ENCODE measurements at places on chromosomes 5 and 9.

GRCh38 chr5:79562351-79563246, 48.7 kb upstream of the HOMER1 start:
- no peak for DNase-seq

- DNase-seq: no peak
Observed at GRCh38 chr5:162323466-162323865, 255.9 kb downstream of the GABRG2 start.

DNA sequence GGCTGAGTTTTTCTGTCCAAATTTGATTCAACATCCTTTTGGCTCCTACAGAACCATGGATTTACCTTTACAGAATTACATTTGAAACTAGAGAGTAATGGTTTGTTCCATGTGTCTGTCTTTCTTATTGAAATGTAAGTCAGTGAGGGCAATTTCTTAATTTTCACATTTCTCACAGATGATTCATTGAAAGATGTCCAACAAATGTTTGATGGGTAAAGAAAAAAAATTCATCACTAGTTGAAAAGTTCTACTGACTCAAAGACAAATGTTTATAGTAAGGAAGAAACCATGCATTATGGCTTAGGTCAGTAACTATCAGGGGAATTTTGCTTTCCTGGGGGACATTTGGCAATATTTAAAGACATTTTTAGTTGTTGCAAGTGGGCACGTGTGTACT, 131.6 kb upstream of the TRPM3 start:
- DNase-seq: no peak

DNA sequence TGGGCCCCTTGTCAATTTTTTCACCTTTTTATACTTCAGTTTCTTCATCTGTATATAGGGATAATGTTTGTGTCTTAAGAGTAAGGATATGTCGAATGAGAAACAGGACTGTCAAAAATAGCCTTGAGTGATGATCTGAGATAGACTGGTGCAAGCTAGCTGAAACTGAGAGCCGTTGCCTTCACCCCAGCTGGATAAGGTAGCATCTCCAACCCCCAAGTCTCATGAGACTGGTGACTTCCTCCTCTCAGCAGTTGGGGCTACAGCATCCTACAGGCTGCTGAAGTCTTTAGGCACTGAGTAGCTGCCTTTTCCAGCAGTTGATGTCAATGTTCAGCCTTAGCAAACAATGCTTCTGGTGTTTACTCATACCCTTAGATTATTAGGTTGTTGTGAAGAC, 330.2 kb downstream of the OSTF1 start:
- DNase-seq: no peak

DNA sequence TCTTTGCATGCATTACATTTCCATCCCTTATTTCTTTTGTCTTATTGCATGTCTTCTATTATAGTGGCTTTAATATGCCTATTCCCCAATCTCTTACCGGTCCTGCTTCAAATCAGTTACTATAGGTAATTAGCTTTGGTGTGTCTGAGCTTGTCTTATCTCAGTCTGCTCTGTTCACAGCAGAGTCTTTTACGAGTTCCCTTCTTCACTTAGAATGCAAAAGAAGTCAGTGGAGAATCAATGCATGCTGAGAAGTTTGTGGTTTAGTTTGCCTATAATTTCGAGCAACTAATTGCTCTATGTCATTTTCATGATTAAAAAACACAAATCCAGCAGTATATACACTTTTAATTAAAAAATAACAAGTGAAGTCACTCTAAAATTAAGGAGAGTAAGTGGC, 545.0 kb downstream of the SLCO4C1 start:
- DNase-seq: no peak

GRCh38 chr9:93115486-93116071, 18.5 kb downstream of the NINJ1 start:
- peak; percentile 66 for DNase-seq

DNA sequence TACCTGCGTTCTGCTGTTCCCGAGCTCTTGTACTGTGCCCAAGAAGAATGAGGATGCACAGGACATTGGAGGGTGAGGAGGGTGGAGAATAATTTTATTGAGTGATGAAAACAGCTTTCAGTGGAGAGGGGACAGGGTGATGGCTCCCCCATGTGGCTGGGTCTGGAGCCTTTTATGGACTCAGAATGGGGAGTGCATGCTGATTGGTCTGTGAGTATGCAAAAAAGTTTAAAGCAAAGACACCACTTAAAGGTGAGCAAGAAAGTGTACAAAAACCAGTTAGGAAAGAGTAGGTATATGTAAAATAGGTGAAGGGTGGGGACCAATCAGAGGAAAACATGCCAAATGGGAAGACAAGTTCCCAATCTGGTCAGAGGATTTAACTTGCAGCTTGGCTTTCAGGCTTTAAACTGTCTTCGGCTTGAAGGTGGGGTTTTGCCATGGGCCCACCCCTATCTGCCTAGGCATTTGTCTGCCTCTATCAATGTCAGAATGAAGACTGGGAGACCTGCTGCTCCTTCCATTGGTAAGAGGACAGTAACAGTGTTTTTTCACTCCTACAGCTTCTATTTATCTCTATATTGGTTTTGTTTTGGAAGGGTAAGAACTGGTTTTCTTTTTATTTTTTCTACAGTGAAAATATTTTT, 118.0 kb upstream of the RAI14 start:
- DNase-seq: peak; percentile 33

DNA sequence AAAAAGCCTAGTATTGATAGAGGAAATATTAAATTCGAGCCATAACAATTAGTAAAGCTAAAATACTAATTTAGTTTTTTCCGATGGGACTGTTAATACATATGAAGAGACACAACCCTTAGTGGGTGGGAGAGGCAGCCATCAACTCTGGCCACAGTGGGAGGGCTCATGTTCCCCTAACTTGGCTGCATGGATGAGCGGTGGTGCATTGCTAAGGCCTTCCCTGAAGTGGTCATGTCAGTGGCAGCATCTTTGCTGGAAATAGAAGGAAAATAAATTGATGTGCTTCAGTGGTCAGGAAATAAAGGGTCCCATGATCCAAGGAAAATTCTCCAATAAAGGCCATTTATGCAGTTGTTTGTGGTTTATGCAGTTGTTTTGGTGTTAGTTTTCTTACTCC, 33.9 kb upstream of the F2RL2 start:
- no peak for DNase-seq

GRCh38 chr5:170985486-170985885, 123.7 kb downstream of the RANBP17 start:
- DNase-seq: no peak

DNA sequence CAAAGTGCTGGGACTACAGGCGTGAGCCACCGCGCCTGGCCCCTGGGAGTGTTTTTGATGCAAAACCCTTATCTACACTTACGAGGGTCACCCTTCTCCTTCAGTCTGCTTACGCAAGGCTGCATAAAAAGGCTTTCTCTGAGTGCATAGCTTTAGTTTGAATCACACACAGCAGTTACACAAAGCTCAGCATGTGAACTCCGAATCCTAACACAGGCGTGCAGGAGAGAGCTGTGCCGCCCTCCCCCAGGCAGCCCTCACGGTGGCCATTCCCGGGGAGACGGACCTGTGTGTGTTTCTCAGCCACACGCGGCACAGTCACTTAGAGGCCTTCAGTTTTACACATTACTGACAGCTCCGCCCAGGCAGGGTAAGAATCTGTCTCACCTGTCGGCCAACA, 26.7 kb downstream of the EXD3 start:
- DNase-seq: no peak

DNA sequence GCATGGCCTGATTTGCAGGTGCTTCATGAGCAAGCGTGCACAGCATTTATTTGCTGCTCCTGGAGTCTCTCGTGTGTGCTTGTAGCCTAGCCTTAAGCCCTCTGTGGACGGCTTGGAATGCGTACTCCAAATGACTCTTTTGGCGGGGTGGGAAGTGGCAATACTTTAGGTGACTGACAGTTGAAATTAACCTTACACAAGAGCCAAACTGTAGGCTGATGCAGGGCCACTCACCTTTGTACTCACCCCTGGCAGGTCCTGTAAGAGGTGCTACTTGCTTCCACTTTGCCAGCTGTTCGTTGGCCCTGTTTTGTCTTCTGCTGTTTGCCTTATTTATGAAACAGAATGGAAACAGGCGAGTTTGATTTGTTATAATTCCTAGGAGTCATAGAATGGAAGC, 22.9 kb downstream of the TENT4A start:
- no peak for DNase-seq

GRCh38 chr5:81134066-81134465, 99.1 kb upstream of the CKMT2 start:
- DNase-seq: no peak

DNA sequence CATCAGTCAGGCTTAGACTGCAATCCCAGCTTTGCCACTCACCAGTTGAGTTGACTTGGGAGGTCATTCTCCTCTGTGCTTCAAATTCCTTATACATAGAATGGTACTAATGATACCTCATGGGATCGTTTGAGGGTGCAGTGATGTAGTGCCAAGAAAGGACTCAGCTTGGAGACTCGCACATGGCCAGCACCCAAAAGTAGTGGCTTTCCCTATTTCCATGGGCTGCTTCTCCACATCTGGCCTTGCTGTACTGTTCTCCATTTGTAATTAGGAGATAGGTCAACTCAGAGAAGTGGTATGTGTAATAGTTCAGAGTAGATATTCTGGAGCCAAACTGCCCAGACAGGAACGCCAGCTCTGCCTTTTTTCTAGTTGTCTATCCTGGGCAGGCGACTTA, 5.5 kb downstream of the CCL19 start:
- no peak for DNase-seq

DNA sequence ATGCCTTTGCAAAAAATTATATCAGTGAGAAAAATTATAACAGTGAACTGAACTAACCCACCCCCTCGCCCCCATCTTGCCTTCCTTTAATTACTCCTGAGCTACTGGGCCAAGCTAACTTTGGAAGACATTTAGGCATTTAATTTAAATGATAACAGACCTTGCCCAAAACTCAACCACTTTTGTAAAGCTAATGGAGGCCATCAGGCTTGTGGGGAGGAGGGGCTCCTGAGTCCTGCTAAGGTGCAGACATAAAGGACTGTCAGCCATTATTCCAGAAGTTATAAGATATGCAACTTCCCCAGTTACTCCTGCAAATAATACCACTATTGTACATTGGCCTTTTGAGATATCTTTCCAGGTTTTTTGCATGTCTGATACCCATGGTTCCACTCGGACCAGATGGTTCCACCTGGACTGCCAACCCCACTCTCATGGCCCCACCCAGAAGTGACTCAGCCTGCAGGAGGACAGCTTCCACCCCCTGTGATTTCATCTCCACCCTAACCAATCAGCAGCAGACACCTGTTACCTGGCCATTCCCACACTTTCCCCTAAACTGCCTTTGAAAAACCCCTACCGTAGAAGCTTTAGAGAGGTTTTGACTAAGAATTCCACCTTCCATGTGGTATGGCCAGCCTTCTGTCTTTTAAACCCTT, 805.4 kb upstream of the CDH6 start:
- no peak for DNase-seq

- DNase-seq: peak; percentile 53
Observed at GRCh38 chr5:5409151-5409810, 13.2 kb upstream of the ICE1 start.

DNA sequence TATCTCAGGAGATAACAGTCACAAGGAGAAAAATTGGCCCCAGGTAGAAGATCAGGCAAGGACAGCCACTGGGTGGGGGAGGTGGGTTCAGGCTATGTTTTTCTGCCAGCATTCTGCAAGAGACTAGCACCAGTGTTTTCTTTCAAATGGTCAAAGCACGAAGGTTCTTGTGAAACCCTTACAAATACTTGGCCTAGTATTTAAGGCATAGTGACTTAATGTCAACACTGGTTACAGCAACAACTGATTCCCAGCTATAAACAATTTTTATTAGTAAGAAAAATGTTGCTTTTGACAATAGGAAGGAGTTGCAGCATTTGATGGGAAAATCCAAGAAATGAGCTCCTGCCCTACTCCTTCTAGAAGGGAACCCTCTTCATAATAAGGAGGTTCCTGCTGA, 349.6 kb downstream of the SLIT3 start:
- DNase-seq: no peak

GRCh38 chr5:55407059-55407684, 99.4 kb downstream of the MTREX start:
- peak; percentile 53 for DNase-seq

- DNase-seq: peak; percentile 63
Observed at GRCh38 chr9:68996462-68996861, 17.5 kb downstream of the PRKACG start.

GRCh38 chr9:84969084-84969483, 299.6 kb downstream of the NTRK2 start:
- DNase-seq: no peak

GRCh38 chr9:37146410-37146809, 26.0 kb downstream of the ZCCHC7 start:
- DNase-seq: peak; percentile 50

GRCh38 chr9:78857373-78858225, 560.7 kb downstream of the PSAT1 start:
- DNase-seq: no peak

GRCh38 chr9:96626912-96627311, 7.3 kb upstream of the CDC14B start:
- no peak for DNase-seq

- peak; percentile 1 for DNase-seq
Observed at GRCh38 chr9:90515510-90515909, 127.1 kb downstream of the DIRAS2 start.

DNA sequence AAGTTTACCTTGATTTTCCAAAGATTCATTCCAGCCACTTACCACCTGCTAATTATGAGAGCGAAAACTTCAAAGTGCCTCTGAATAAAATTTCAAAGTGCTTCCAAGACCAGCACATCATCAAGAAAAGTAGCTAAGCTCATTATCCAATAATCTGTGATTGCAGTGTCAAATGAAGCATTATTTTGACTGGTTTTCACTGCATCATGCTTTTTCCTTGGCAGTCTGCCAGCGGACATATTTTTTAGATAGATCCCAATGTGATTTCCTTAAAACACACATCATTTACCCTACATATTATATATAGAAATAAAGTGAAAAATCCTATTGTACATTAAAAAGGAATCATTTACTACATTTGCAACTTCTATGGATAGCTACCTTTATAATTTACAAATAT, 508.6 kb upstream of the FAM174A start:
- no peak for DNase-seq

- peak; percentile 30 for DNase-seq
Observed at GRCh38 chr5:112525217-112525616, 106.1 kb upstream of the EPB41L4A start.

- DNase-seq: peak; percentile 18
Observed at GRCh38 chr5:78541086-78541654, 107.4 kb downstream of the LHFPL2 start.

- no peak for DNase-seq
Observed at GRCh38 chr5:156498226-156498980, 171.4 kb downstream of the SGCD start.

DNA sequence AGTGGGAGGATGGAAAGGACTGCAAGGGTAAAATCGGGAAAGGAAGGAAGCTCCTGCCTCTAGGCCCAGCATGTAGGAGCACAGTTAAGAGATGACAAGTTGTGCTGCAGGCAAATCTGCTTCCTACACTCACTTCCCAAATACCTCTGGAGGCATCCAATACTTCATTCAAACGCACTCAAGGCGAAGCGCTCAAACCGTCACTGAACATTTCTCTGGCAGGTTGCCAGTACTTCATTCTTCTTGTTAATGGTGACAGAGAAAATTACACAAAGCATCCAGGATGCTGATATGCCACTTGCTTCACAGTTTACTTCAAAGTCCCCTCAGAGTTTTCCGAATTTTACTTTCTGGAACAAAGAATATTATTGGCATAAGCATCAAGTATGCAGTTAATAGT, 59.8 kb downstream of the NREP start:
- peak; percentile 55 for DNase-seq

GRCh38 chr9:72788966-72789735, 163.7 kb downstream of the ALDH1A1 start:
- DNase-seq: no peak

Measured in common myeloid progenitor, CD34-positive (primary cell).